ENCODE measurements at places on chromosomes 7 and 10.
A peak's percentile ranks its signal among the peaks of the same experiment; 100 is the strongest.

DNA sequence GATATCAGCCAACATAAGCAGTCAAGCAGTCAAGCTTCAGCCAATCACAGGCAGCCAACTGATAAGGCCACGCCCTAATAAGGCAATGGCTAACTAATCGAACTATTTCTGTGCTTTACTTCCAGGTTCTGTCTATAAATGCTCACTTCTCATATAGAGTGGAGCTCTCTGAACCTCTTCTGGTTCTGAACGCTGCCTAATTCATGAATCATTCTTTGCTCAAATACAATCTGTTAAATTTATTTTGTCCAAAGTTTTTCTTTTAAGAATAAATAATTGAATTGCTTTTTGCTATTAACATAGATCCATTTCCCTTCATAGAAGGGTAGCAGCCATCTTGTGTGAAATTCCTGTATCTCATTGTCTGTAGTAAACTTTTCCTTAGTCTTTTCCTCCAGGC lies 97.9 kb upstream of the TMEM72 start:
- no peak for DNase-seq

GRCh38 chr10:60733826-60734225 lies 44.5 kb upstream of the CDK1 start:
- DNase-seq: no peak

GRCh38 chr7:6393667-6394056 lies 54.1 kb downstream of the DAGLB start:
- DNase-seq: no peak

DNA sequence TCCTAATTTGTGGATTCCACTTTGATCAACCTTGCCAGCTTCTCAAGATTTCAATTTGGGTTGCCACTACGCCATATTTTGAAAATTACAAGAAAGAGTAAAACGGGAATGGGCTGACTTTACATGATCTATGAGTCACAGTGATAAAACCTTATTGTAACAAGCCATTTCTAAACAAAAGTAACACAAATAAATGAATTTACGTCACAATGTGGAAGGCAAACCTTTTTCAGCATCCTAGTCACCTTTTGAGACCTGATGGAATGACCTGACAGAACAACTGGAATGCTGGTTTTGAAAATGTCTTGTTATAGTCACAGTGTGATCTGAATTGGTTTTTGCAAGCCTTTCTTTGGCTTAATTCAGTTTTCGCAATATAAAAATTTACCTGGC lies 85.9 kb downstream of the CDK6 start:
- DNase-seq: no peak

- DNase-seq: no peak
Measured at GRCh38 chr7:106915873-106916272, 50.8 kb downstream of the PIK3CG start.

DNA sequence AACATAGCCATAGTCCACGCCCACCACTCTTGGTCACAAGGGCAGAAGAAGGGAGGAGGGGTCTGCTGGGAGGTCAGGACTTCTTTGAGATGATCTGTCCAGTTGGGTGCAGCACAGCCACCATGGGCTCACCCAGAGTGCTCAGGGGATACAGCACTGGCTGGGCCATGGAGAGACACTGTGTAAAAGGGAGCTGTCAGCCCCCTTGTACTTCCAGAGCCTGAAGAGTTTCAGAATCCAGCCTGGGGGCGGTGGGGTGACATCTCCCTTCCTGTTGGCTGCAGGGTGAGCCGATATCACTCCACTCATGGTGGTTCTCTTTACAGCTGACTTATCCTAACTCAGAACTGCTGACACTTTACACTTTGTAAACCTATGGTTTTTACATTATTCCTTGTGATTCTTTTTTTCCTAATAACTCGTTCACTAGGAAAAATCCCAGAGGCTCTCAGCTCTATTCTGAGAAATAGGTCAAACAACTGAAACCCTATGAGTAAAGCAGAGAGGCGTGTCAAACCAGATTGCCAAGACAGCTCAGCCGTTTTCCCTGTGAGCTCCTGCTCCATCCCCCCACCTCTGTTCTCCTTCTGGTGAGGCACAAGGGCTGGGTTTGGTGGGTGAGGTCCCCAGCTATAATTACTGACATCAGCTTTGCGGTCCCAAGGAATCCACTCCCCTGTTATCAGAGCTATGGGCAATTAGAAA lies 3.2 kb upstream of the MRPS24 start:
- no peak for DNase-seq

GRCh38 chr10:30687698-30688213 lies 58.2 kb upstream of the LYZL2 start:
- peak; percentile 68 for DNase-seq

GRCh38 chr10:130171196-130171595 lies 35.0 kb downstream of the GLRX3 start:
- DNase-seq: peak; percentile 46

DNA sequence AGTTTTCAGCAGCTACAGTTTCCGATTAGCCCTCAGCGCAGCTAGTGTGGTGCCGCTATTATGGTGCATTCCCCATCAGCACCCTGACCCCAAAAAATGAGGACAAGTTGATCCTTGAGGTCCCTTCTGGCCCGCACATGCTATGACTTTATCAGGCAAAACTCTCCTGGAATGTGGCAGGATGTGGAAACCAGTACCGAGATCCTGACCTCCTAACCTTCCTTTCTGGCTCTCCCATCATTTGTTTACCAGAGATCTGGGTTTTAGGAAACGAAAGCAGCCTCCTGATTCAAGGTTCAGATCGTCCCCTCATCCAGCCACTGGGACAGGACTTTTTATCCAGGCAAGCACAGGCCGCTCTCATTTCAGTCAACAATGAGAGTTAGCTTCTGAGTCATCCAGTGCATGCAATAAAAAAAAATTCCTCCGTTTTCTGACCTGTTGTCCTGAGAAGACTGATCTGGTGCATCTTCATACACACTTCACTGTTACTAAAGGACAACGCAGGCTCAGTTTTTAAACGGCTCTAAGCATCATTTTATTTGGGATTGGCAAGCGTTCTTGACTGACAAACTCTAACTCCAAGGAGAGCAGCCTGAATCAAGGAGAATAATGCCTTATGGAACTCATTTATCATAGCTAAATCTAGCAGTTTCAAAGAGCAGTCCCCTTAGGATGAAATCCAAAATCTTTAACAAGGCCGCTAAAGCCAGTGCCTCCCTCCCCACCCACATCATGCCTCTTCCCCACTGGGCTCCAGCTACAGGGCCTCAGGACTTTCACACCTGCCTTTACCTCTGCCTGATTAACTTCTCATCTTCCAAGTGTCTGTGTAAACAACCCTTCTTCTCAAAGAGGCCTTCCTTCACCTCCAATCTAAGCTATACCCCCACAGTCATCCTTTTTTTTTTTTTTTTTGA lies 17.1 kb downstream of the PDLIM1 start:
- no peak for DNase-seq

DNA sequence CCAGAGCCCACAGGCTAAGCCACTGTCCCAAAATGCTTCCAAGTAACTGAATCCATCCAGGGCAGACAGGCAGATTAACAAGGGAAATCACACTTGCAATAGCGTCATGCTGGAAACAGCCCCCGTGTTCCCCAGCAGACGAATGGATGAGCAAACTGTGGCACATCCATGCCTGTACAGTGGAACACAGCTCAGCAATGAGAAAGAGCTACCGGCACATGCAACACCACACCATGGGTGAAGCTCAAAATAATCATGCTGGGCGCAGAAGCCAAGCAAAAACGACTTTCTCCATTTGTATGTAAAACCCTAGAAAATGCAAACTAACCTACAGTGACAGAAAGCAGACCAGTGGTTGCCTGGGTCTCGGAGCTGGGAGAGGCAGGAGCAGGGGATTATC lies 153.1 kb downstream of the SLIT1 start:
- DNase-seq: no peak

DNA sequence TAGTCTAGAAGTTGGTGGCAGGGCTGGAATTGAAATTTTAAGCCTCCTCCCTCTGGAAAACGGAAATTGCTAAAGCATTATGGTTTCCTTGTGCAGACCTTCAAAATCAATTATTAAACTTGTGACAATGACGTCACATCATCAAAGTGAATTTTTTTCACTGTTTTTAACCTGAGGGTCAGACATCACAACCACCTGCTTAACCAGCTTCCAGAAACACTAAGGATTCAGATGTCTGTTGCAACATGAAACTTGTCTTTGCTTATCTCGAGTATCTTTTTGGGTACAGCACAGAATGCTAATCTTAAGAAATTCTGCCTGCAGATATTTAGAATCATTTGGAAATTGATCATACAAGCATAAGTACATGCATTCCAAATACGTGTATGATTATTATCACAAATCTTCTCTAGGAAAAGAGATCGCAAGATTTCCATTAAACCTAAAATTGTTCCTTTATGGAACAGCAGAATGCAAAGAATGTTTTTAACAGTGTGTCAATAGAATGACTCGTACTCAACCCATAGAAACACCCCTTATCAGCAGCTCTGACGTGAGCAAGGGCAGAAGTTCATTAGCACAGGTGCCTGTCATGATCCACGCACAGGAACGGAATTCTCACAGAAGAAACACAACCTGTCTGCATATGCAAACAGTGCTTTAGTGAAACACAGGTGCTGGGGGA lies 4.1 kb upstream of the GTPBP4 start:
- DNase-seq: no peak

DNA sequence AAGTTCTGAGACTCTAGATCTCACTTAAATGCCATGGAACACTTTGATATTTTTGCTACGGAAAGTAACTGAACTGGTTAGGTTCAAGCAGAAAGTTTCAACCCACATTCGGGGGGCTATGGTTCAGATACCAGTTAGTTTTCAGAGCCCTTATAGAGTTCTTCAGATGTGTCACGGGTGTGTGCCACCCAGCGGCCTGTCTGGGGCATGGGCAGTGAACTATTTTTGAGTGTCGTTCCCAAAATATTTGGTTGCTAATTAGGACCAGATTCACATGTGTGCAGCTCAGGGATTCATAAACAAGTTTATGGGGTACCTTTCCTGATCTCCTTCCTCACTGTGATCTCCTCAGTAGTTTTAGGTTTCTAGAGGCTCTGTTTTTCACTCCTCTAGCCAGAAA lies 271.9 kb downstream of the C7orf25 start:
- DNase-seq: no peak

GRCh38 chr7:117171106-117171505 lies 151.8 kb downstream of the WNT2 start:
- DNase-seq: no peak

- no peak for DNase-seq
Measured at GRCh38 chr7:136685501-136686173, 182.8 kb upstream of the CHRM2 start.

DNA sequence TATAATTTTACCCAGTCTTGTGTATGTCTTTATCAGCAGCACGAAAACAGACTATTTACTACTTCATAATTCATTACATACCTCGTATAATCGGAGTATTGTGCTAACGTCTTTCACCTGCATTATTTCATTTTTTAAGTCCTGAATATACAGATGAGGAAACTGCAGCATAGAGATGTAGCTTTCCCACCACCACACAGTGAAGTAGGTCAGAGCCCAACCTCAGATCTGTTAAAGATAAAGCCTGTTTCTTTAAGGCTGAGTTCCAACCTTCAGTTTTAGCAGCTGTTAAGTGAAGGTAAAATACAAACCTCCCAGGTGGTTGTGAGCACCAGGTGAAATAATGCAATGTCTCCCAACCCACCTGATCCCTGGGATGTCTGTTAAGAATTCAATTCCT lies 2.0 kb upstream of the ADAM12 start:
- no peak for DNase-seq

DNA sequence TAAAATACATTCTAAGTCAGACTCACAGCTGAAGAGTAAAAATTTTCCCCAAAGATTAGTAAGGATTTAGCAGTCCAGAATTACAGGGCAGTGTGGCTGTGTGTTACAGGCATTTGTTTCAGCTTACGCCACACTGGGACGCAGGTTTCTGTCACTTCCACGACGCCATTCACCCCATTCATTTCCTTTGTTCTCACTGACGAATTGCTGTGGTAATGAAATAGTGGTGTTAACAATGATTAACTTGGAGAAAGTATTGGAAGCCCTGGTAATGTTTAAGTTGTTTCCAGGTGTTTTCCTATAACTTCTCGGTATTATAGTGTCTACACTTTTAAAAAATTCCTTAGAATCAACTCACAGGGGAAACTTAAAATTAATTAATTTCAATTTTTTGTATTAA lies 370.9 kb downstream of the SH2D4B start:
- DNase-seq: no peak

- DNase-seq: peak; percentile 34
Measured at GRCh38 chr10:79025199-79025832, 43.5 kb upstream of the ZMIZ1 start.

DNA sequence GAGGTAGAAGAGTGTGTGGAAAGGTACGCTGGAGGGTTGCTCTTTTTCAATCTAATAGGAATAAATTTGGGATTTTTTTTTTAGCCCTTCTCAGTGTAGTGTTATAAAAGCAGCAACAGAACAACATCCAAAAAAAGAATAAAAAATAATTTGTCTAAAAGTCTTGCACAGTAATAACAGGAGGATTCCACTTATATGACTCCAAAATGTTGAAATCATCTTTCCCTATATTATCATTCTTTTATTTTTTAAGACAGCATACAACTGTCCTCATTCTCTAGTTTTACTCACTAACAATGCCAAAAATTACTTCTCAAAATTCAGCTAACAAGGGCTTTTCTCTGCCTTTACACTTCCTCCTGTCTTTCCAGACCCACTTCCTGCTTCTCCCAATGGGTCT lies 27.8 kb downstream of the IL2RA start:
- DNase-seq: no peak

GRCh38 chr10:3750006-3750816 lies 34.8 kb downstream of the KLF6 start:
- DNase-seq: no peak

DNA sequence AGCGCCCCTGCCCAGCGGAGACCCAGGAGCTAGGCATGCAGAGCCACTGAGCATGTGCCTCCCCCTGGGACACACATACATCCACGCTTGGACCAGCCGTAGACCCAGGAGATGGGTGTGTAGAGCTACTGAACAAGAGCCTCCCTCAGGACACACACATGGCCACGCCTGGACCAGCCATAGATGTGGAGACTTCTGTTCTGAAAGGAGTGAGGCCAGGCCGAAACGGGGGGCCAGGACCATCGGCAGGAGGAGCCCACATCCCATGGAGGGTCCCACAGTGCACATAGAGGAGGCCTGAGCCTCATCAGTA lies 340.4 kb downstream of the TCERG1L start:
- no peak for DNase-seq

- DNase-seq: no peak
Measured at GRCh38 chr7:111677848-111678247, 115.6 kb upstream of the IMMP2L start.

GRCh38 chr7:37732253-37732652 lies 48.7 kb downstream of the GPR141 start:
- DNase-seq: peak; percentile 49

- no peak for DNase-seq
Measured at GRCh38 chr10:19546224-19546623, 270.0 kb upstream of the PLXDC2 start.

All from CD4-positive, alpha-beta T cell treated with Interferon alpha-2 for 1 hour (primary cell).